ENCODE measurements at places on chromosomes 3 and 15. TPM values are rescaled to one million over a fixed set of nuclear protein-coding genes. Genes with fewer than 3 reads are reported as not detected.
A peak's percentile ranks its signal among the peaks of the same experiment; 100 is the strongest.

DNA sequence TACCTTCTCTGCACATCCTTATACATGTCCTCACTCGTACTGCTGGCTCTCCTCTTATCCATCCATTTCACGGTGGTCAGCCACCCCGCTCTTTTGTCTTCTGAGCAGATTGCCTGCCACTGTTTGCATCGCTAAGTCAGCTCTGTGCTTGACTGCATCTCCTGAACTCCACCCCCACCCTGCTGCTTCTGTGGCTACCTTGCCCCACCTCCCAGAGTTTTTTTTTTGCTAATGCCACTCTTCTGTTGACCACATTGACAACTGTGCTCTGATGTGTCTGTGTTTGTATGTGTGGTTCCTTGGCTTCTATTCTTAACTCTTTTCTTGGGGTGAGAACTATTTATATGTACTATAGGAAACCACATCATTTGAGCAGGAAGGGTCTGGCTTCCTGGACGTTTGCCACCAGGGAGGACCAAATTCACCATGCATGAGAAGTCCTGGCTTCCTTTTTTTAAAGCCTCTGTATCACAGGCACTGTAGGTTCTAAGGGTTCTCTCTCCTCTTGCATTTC is 12.8 kb upstream of the MTMR10 start:
- no peak for DNase-seq

GRCh38 chr15:50229336-50229735 is 36.2 kb downstream of the HDC start:
- no peak for DNase-seq

Gene RAD51
- total RNA-seq: 8.4 TPM

DNA sequence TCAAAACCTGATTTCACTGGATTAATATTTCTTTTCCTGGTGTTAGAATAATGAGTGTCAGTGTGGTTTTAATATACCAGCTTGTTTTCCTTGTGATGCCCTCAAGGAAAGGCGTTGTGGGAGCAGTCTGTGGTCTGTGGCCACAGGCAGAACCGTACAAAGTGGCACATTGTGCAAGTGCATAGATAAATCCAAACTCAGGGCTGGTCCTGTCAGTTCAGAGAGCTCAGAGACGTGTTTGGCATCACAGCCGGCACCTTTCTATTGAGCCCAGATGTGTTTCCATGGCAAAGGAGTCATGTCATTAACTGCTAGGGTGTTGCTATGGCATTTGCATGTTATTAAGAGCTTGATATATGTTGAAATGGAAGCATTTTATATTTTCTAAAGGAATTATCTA is 289.9 kb upstream of the RASGRP1 start:
- no peak for DNase-seq

Gene KCNH8
- total RNA-seq: not detected

- DNase-seq: peak; percentile 6
Measured at GRCh38 chr3:38907426-38907825, 91.4 kb upstream of the SCN10A start.

Gene WNT5A
- total RNA-seq: 224 TPM

- DNase-seq: no peak
Measured at GRCh38 chr15:92000709-92001108, 147.2 kb downstream of the SLCO3A1 start.

All from IMR-90 (cell line).